Ovary (tissue), 10 donors: ENCODE measurements at places on chromosomes 7 and 10.

- DNase-seq, result peak; percentile 89
Measured at GRCh38 chr7:44087911-44088838, 5.8 kb upstream of the POLM start.

DNA sequence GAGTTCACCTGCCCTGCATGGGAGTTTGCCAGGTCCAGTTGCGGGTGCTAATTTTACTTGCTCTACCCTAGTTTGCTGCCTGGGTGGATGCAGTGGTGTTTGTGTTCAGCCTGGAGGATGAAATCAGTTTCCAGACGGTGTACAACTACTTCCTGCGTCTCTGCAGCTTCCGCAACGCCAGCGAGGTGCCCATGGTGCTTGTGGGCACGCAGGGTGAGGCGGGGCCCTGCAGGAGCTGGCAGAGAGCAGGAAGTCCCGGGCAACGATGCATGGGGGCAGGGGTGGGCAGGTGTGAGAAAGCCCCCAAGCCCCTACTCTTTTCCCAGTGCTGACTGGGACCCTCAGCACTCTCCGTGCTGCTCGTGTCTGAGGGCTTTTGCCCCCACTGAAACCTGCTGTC lies 31.3 kb downstream of the AGAP3 start:
- no peak for DNase-seq

DNA sequence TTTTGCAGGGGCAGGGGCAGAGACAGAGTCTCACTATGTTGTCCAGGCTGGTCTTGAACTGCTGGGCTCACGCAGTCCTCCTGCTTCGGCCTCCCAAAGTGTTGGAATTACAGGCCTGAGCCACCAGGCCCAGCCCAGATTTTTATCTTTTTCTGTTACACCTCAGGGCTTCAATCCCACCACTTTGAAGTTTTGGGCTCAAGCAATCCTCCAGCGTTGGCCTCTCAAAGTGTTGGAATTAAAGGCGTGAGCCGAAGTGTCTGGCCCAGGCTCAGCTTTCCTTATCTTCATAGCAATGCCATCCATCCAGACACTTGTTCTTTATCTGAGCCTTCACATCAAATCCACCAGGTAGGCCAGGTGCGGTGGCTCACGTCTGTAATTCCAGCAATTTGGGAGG lies 4.1 kb downstream of the TAF6 start:
- DNase-seq, result no peak

GRCh38 chr10:86693721-86694369 lies 25.5 kb downstream of the LDB3 start:
- DNase-seq, result peak; percentile 64

DNA sequence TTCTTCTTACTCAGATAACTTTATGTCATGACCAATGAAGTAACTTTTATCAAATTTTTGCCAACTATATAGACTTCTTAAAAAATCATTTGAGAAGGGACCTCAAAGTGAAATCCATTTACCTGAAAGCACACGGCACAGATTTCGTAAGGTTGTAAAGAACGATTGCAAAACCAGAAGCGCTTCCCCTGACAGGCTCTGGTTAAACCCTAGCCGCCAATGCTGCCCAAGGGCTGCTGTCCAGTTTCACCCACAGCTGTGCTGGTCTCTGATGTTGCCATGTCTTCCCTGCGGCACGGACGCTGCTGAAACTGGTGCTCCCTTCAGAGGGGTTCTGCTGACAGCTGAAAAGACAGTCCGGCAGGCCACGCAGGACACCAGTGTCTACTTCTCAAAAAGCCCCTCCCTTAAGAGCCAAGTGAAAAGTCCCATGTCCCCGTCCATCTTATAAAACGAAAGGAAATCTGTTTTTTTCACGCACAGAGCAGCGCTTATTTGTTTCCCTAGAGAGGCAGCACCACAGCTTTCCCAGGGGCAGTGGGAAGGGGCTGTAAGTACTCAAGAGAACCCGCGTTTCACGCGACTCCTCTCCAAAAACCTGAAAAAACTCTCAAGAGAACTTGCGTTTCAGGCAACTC lies 32.5 kb downstream of the GNA12 start:
- peak; percentile 69 for DNase-seq
